ENCODE measurements at places on chromosomes 16 and 17. TPM values are rescaled to one million over a fixed set of nuclear protein-coding genes. Genes with fewer than 3 reads are reported as not detected.
A peak's percentile ranks its signal among the peaks of the same experiment; 100 is the strongest.

Gene CHST5
- 0.08 TPM for polyA plus RNA-seq

Gene LITAFD
- not detected for polyA plus RNA-seq

Gene SEZ6L2
- polyA plus RNA-seq = 9.0 TPM

Gene TOP2A
- polyA plus RNA-seq = 241 TPM

Gene ERN1
- 4.1 TPM for polyA plus RNA-seq

Gene UNC13D
- 3.5 TPM for polyA plus RNA-seq

Gene MAFG
- polyA plus RNA-seq = 52.4 TPM

Gene ASB16
- polyA plus RNA-seq = 0.15 TPM

- peak; percentile 38 for DNase-seq
Observed at GRCh38 chr17:75006653-75007052, 5.8 kb upstream of the MRPL58 start.

DNA sequence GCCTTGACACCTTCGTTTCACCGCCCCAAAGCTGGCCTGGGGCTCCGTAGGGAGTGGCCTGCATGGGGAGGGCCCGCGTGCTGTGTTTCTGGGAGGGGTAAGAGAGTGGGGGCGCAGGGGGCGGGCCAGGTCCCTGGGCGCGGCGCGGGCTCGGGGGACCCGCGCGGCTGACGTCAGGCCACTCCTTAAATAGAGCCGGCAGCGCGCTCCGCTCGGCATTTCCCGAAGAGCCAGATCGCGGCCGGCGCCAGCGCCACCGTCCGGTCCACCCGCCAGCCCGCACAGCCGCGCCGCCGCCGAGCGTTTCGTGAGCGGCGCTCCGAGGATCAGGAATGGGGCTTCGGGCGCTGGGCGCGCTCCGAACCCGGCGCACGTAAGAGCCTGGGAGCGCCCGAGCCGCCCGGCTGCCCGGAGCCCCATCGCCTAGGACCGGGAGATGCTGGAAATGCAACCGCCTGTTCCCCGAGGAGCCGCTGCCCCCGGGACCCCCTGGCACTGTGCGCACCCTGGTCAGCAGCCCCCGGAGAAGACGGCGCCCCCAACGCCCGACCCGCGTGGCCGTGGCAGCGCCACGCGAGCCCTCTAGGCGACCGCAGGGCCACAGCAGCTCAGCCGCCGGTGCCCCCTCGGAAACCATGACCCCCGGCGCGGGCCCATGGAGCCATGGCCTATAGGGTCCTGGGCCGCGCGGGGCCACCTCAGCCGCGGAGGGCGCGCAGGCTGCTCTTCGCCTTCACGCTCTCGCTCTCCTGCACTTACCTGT lies at the start of gene HS3ST2:
HS3ST2 (plus strand) TSS at position 215 of the 763 bp plus-strand sequence; CDS start at position 664, 449 bp downstream.
- DNase-seq = no peak

GRCh38 chr16:89505204-89506112 lies 2.7 kb upstream of the SPG7 start:
- DNase-seq = peak; percentile 86

- no peak for DNase-seq
Observed at GRCh38 chr16:56987692-56988091, 1.7 kb upstream of the NLRC5 start.

DNA sequence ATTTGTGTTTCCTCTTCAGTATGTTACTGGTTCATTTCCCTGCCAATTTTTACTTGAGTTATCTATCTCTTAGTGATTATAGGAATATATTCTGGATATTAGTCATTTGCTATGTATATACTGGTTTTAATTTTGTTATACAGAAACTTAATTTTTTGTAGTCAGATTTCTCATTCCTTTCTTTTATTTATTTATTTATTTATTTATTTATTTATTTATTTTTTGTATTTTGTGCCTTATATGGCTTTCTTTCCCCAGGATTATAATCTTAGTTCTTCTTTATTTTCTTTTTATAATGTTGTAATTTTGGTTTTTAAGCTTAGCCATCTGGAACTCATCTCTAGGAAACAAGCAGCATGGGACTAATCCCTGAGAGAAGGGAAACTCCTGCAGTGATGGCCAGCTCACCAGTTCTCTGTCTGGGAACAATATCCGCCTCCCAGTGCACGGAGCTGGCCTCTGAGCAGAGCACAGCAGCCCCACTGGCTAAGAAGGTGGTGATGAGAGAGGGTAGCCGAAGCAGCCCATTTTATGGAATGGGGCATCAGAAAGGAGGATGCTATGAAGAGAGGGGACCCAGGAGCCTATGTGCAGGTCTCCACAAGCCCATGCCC lies 54.5 kb upstream of the ADORA2B start:
- DNase-seq = no peak

DNA sequence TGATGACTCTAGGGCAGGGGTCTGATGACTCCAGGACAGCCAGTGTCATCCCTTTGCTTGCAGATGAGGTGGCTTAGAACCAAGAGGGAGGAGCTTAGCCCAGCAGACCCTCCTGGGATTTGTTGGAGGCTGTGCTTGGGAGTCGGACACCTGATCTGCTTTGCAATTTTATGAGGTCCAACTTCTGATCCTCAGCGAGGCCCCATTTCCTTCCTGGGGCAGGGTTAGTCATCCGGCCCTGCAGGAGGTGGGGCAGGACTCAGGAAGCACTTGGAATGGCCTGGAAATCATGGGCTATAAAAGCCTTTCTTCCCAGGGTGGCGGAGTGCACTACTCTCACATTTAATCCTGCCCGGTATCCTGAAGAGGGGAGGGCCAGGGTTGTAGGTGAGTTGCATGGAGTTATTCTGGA lies 168.5 kb downstream of the MSI2 start:
- no peak for DNase-seq

DNA sequence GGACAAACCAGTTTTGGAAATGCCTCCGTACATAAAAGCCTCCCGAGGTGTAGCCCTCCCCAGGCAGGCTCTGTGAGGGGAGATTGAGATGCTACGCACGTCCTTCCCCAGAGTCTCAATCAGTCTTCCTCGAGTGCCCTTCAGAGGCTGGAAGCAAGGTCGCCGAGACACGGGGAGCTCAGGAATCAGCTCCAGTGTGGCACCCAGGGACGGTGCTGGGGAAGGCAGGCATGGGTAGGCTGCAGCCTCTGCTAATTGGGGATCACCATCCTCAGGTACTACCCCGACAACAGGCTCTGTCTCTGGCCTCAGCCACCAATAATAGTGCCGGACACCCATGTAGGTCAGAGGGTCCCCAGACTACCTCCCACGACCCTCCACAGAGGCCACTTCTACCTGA lies 28.1 kb upstream of the GSG1L start:
- no peak for DNase-seq

- DNase-seq = no peak
Observed at GRCh38 chr17:82244413-82245133, 15.7 kb downstream of the SLC16A3 start.

DNA sequence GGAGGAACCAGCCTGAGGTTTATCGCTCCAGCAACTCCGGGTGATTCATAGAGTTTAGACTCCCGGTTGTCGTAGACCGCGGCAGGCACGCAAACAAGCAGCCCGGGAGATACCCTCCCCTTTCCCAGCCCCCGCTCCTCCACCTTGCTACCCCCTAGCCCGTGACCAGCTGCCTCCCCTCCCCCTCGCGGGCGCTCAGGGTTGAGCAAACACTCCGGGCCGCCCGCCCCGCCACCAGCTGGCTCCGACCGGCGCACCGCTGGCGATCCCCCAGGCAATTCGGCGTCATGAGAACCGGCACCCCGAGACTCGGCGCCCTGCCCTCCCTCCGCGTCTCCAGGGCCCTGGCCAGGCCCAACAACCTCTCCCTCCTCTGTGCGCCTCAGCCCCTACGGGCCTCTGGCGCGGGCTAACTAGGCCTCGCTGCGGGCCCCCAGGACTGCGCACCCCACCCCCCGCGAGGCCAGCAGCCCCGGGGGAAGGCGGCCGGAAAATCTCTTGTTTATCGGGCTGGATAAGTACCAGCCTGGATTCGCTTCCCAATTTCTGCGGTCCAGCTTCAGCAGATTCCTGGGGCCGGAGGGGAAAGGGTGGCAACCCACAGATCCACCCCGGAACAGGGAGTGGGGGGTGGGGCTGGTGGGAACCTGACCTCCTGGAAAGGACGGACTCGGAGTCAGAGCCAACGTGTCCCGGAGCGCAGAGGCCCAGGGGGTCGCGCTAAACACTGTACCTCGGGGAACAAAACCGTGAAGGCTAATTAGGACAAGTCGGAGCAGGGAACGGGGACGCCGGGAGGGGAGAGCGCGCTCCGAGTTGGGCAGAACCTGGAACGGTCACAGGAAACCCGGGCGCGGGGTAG lies 951 bp upstream of the GPRC5C start:
- DNase-seq = peak; percentile 91

DNA sequence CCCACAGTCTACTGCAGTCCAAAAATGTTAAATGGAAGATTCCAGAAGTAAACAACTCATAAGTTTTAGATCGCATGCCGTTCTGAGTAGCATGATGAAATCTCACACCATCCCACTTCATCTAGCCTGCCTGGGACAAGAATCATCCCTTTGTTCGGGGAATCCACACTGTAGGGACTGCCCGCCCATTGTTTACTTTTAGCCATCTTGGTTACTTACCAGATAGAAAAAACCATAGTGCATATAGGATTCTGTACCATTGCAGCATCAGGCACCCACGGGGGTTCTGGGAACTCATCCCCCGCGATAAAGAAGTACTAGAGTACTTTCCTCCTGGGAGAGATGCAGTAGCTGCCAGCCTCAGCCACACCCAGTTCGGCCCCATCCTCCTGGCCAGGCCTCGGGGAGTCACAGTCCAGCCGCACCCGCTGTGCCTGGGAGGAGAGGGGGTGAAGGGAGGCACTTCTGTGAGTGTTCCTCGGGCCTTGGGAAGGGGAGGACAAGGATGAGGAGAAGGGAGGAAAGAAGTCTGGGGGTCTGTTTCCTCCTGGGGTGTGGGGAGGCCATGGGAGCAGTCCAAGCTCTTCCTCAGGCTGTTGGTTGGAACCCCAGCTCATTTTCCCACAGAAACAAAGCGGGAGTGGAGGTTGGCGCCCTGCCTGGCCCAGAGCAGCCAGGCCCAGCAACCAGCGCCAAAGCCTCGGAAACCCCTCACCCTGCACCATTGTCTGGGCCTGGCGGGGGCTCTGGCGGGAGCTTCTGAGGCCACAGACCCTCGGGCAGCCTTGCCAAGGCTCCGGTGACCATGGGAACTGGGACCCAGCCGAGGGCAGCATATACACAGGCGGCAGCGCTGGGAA lies 8.9 kb downstream of the TRIM47 start:
- DNase-seq = peak; percentile 56

DNA sequence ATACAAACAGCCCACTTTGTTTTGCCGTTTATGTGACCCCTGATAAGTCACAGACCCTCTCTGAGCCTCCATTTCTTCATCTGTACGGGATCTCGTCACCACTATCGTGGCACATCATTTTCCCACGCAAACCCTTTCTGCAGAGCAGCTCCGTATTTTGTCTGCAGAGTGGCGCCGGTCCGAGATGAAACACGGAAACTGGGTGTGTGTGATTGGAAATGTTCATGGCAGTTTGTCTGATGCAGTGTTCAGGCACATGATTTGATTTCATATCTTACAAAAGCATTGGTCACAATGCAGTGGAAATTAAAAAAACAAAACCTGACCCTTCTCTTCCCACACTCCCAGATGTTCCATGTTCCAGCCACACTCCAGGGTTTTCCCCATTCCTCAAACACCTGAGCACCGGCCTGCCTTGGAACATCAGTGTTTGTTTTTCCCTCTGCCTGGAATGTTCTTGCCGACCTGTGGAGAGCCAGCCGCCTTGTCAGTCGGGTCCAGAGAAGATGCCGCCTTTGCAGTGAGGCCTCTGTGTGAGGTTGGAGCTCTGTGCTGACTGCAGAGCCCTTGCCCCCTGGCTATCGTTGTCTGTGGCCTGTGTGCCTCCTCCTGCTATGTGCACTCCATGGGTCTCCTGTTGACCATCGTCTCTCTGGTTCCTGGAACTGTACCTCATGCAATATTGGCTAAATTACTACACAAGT lies 39.2 kb downstream of the NT5M start:
- no peak for DNase-seq

DNA sequence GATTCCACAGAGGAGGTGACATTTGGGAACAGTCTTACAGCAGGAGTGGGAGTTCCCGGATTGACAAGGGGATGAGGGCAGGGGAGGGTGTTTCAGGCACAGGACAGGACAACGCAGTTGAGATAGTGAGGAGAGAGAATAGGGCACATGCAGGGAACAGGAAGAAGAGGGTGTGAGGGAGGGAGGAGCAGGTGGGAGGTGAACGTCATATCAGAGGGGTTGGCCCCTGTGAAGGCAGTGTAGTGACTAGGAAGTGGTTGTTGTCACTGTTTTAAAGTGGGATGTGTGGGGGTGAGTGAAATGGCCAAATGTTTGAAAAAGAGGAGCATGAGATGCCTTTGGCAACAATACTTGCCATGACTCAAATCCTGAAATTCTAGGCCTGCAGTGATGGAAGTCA lies 12.2 kb downstream of the PRKCB start:
- no peak for DNase-seq

GRCh38 chr16:85202051-85202601 lies 89.9 kb upstream of the CIBAR2 start:
- no peak for DNase-seq

- DNase-seq = no peak
Observed at GRCh38 chr16:85445064-85445778, 167.9 kb upstream of the GSE1 start.

GRCh38 chr16:69107316-69107962 lies 2.0 kb downstream of the HAS3 start:
- DNase-seq = no peak

GRCh38 chr17:81119223-81120148 lies 45.8 kb upstream of the PVALEF start:
- peak; percentile 100 for DNase-seq

DNA sequence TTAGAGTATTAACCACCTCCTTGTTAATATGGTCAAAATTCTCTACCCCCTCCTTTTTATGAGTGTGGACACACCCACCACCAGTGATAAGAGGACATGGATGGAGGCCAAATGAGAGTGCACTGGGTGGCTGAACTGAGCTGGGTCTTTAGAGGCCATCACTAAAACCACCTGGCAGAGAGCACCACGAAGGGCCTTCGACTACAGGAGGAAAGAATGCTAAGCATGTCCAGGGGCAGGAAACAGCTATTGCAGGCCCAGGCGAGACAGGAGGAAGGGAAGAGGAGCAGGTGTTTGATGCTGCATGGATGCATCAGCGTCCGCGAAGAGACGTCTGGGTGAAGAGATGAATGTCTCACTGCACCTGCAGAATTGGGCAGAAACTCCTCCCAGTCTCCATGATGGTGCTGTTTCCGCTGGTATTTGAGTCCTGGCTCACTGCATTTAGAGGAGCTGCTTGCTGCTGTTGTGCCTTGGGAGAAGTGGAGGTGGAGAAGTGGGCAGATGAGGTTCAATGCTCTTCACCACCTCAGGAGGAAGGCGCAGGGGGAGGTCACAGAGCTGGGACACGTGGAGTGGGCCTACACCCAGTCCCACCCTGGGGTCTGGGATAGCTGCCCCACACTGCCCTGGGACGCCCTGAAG lies 33.2 kb downstream of the SPHK1 start:
- DNase-seq = no peak

GRCh38 chr16:65278874-65279273 lies 157.0 kb upstream of the CDH11 start:
- DNase-seq = no peak

- DNase-seq = no peak
Observed at GRCh38 chr17:47264166-47264565, 10.5 kb downstream of the ITGB3 start.

All from A549 (cell line).